ENCODE measurements at places on chromosomes 11 and 22.

DNA sequence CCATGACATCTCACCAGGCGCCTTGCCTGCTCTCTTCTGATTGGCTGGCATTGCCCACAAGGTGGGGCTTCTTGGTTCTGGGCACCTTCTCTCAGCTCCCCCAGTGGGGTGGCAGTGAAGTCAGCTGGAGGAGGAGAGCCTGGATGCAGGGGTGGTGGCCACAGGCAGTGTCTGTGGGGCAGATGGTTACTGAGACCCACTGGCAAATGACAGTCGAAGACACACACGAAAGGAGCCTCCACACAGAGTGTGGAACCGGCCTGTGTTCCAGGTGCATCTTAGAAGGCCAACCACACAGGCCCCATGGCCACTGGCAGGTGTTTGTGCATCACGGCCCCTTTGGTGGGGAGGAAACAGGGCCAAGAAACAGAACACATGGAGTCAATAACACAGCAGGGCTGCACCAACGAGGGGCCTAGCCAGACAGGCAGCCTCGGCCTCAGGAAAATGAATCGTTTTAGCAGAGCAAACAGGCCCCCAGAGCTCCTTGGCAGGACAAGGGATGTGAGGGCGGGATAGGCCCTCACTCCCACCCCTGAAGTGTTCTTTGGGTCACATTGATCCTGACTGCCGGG lies 683.4 kb downstream of the TBC1D22A start:
- DNase-seq = no peak

GRCh38 chr22:26751217-26751616 lies 93.8 kb downstream of the MIAT start:
- no peak for DNase-seq

GRCh38 chr22:46349681-46350080 lies 14.2 kb downstream of the TRMU start:
- no peak for DNase-seq

- no peak for DNase-seq
Observed at GRCh38 chr11:96234866-96235441, 108.0 kb downstream of the MAML2 start.

DNA sequence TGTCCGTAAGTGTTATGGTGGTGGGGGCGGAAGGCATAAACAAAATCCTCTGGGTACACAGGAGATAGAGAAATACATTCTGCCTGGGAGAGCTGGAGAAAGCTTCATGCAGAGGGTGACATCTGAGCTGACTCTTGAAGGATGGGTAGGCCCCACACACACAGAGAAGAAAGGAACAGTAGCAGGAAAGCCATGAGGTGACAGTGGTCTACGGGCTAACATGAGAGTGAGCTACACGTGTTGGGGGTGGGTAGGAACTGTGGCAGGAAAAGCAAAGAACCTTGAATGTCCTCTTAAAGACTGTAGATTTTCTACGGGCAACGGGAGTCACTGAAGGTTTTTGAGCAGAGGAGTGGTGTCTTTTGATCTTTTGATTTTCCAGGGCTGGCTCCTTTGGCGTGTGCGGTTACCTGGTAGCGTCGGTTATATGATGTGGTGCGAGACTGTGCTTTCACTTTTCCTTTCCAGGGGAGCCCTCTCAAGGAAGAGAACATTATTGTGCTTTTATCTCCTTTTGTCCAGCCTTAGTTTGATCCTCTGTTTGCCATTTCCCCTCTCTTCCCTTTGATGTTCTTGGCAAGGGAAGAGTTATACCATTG lies 39.7 kb downstream of the ADAMTS8 start:
- DNase-seq = peak; percentile 84

- DNase-seq = no peak
Observed at GRCh38 chr11:100684101-100685065, 2.7 kb upstream of the ARHGAP42 start.

DNA sequence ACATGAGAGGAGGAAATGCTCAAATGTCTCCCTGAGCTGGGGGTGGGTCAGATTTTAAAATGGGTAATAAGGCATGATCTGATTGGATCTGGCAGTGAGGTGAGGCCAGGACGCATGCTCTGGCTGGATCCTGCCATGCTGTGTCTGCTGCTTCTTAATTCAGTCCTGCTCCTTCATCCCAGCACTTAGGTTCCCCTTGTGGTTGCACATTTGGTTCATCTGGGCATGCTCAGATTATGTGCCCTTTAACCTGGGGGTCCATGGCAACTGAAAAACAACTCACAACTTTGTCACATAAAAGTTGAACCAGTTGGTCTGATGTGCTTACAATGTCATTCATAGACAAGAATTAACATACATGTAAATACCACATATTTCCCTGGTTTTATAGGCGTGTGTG lies 67.9 kb downstream of the PIWIL4 start:
- peak; percentile 28 for DNase-seq

GRCh38 chr11:28464252-28464867 lies 356.2 kb downstream of the METTL15 start:
- no peak for DNase-seq

DNA sequence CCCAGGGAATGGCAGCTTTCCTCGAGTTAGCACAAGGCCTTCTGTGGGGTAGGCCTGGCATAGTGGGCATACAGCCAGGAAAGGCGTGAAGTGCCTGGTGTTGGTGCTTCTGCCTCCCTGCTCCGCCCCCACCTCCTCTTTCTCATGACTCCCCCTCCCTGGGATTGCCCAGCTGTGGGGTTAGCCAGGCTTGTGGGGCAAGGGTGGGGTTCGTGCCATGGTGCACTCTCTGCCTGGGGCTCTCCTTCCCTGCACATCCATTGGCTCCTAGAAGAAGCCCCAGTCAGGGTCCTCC lies 236.8 kb upstream of the NCAM1 start:
- DNase-seq = no peak

DNA sequence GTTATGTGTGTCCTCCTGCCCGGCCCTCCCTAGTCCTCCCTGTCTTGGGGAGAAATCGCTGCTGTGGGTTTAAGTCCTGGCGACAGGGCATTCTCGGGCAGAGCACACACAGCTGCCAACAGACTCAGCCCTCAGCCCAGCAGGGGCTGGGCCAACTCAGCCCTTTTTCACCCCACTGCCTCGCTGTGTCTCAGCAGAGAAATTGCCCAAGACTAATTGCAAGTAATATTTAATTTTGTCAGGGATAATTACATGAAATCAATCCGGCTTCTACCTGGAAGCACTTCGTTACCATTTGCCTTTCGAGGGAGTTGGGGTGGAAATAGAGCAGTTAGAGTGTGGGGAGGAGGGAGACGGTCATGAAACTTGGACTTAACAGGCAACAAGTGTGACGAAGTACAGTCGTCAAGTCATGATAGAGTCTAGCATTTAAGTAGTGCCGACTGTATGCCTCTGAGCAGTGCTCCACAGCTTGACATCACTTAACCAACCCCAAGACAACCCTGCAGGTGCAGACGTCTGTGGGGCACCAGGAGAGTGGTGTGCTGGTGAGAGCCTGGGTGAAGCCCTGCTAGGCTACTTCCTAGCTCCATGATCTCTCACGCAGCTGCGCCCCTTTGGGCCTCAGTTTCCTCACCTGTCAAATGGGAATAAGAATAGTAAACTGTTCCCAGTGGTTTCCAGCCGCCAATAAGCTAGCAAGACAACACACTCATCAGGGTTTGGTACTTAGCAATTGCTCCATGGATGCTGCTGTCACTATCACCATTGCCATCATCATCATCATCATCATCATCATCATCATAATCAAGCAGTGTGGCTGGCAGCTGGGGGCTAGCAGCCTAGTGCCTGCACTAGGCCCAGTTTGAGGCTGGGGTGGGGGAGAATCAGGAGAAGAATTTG lies 29.2 kb downstream of the MN1 start:
- no peak for DNase-seq

GRCh38 chr11:78034623-78035022 lies 11.5 kb upstream of the KCTD14 start:
- no peak for DNase-seq

DNA sequence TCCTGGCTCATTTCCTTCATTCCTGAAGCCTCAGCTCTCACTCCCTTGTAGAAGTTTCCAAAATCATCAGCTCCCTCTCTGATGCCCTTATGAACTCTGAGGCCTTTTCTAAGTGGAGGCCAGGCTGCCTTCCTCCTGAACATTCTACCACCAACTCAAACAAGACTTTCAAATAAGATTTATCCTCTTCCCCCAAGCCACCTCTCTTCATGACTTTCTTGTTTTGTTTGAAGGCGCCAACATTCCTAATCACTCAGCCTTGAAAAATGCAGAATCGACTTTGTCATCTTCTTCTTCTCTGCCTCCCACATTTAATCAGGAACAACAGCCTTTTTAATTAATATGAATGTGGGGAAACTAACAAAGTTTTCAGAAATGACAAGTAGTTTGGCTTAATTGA lies 927.9 kb downstream of the OPCML start:
- DNase-seq = no peak

- DNase-seq = no peak
Observed at GRCh38 chr11:19258641-19259230, 18.0 kb upstream of the E2F8 start.

DNA sequence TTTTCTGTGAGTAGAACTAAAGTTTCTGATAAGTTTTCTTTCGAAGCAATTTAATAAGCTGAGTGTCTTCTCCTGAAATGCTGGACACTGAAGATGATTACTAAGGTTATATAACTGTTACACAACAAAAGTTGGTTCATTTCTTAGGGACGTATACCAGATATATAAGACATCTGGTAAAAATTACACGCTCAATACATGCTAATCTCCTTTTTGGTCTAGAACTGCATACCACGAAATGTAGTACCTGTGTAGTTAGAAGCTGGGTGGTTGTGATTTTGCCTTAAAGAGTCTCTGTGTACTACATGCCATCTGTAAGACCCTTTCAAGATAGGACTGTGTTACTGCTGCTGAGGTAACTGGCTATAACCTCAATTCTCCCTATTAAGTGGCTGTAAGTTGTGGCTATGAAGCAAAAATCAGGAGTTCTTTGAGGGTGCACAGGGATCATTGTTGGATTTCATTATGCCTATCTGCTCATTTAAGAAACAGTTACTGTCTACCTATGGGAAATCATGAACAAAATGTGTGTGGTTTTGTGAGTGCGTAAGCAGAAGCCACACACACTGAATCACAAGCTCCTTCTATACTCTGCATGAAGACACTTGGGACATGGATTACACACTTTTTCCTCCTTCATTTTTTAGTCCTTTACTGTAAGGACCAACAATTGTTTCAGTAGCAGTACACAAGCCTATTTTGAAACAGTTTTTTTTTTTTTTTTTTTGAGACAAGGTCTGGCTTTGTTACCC lies 195.9 kb downstream of the SWAP70 start:
- peak; percentile 28 for DNase-seq

- no peak for DNase-seq
Observed at GRCh38 chr11:43681401-43681942, 934 bp downstream of the HSD17B12 start.

DNA sequence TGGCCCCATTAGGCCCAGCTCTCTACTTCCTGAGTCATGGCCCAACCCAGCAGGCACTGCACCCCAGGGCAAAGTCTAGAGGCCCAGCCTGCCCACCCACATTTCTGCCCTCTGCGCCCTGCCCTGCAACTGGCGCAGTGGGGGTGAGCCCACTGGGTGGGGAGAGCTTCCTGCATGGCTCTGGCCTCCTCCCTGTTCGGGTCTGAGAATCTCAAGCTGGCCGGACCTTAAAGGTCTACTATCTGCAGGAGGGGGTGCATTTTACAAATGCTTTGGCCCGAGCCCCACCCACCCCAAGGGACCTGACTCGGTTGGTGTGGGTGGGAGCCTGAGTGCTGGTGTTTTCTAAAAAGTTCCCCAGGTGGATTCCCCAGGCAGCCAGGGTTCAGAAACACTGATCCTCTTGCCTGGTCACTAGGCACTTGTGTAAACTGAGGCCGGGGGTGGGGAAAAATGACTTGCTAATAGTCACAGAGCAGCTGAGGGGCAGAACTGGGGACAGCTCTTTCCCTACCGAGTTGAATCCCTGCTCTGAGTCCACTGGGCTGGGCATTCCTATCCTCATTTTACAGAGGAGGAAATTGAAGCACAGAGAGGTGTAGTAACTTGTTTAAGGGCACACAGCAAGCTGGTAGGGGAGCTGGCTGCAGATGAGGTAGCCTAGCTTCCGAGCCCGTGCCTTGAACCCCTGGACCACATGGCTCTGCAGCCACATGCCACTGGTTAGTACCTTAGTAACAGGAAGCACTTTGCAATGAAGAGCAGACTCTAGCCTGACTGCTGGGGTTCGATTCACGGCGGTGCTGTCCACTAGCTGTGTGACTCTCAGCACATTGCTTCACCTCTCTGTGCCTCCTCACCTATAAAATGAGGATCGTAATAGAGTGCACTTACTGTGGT lies 36.3 kb downstream of the CD82 start:
- DNase-seq = no peak

DNA sequence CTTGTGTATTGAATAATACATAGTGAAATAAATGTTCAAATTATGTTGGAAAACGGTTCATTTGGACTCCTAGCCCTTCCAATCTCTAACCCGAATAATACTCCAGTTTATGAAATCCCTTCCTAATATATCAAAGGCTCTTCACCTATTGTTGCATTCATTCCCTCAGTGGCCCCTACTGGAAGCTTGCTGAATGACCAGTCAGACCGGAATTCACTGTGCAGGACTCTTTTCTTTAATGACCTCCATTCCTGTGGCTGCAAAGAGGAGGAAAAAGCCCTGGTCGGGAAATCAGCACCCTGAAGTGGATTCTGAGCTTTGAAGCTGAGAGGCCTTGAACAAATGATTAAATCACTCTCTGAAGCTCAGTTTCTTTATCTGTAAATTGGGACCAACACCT lies 19.1 kb upstream of the RCN1 start:
- DNase-seq = no peak

- DNase-seq = no peak
Observed at GRCh38 chr11:86641537-86642261, 30.7 kb downstream of the ME3 start.

- no peak for DNase-seq
Observed at GRCh38 chr11:72896431-72896830, 82.2 kb downstream of the ATG16L2 start.

DNA sequence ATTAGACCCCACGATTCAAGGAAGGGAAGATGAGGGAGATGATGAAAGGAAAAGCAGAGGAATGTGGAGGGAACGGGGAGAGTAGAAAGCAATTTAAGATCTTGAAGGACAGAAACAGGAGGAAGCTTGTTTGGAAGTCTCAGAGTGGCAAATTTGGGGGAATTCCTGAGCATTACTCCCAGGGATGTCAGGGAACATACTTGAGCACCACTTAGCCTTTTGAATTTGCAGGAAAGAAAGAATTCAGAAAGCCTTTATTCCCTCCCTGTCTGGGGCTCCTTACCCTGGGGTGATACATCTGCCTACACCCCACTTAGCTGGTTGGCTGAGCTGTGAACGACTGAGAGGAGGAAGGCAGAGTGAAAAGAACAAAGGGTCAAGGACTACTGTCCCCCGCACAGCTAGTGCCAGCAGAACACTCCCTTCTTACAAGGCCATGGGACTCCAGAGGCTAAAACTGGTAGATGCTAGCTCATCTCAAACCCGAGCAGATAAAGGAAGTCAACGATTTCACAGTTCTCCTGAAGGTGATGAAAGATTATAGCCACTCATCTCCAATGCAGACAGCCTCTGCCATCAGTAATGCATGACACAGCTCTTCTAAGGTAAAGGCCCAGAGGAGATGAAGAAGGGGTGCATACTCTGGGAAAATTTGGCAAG lies 84.0 kb upstream of the AKIP1 start:
- DNase-seq = no peak

- DNase-seq = no peak
Observed at GRCh38 chr11:60801194-60801593, 16.1 kb downstream of the MS4A10 start.

- no peak for DNase-seq
Observed at GRCh38 chr11:82738091-82738490, 4.4 kb upstream of the FAM181B start.

- no peak for DNase-seq
Observed at GRCh38 chr11:113408206-113408605, 20.6 kb downstream of the ANKK1 start.

Data from Jurkat, Clone E6-1 (cell line).